ENCODE measurements at places on chromosomes 1 and 21.

DNA sequence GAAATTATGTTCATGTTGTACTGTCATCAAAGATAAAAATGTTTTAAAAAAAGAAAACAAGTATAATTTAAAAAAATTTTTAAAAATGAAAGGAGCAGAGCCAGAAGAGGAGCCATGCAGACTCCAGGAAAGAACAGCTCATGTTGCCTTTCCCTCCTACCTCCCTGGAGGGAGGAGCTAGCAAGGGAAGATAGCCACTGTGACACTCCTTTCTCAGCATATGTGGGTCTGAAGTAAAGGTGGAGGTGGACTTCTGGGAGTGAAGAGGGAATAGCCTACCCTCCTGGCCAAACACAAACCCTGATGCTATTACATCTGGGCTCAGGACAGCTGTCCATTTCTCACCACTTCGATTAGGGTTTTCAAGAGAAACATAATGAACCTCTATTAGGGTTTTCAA lies 54.2 kb downstream of the SLC2A1 start:
- H3K27me3 ChIP-seq = no peaks in the 10 kb centered on the region
- no peak overlapping the region for H3K4me3 ChIP-seq
- H3K36me3 ChIP-seq = no peaks in the 10 kb centered on the region
- no peaks in the 10 kb centered on the region for H3K4me1 ChIP-seq
- no peak for DNase-seq

GRCh38 chr21:43757601-43758000 lies 18.5 kb downstream of the CSTB start:
- H3K4me3 ChIP-seq = no peak overlapping the region
- DNase-seq = no peak
- H3K36me3 ChIP-seq = peaks cover 26% of the 10 kb centered on the region
- H3K4me1 ChIP-seq = no peaks in the 10 kb centered on the region
- no peak overlapping the region for H3K27ac ChIP-seq

- H3K4me3 ChIP-seq = no peak overlapping the region
- no peak for DNase-seq
- H3K4me1 ChIP-seq = no peaks in the 10 kb centered on the region
- H3K27ac ChIP-seq = no peak overlapping the region
Observed at GRCh38 chr1:84467298-84467697, 11.8 kb upstream of the RPF1 start.

DNA sequence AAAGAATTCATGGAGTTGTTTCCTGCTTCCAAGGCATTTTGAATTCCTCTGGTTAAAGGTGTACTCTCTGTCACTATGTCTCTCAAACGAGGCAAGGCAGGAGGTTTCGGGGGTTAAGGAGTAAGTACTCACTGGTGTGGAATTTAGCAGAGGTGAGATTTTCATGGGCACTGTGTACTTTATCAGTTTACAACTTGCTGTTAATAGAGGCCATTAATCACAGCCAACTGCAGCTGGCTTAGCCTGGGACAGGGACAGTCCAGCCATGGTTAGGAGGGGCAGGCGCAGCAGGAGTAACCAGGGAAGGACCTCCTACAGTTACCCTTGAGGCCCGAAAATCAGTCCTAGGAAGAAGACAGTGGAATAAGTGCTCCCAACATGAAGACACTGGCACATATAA lies 18.1 kb upstream of the TMEM9 start:
- H3K27me3 ChIP-seq = no peaks in the 10 kb centered on the region
- DNase-seq = no peak
- H3K27ac ChIP-seq = no peak overlapping the region
- H3K36me3 ChIP-seq = no peaks in the 10 kb centered on the region

- no peak overlapping the region for H3K27ac ChIP-seq
- no peak for DNase-seq
- H3K27me3 ChIP-seq = no peaks in the 10 kb centered on the region
- H3K4me3 ChIP-seq = no peak overlapping the region
- H3K36me3 ChIP-seq = no peaks in the 10 kb centered on the region
Observed at GRCh38 chr1:56147034-56147433, 432.3 kb downstream of the PLPP3 start.

GRCh38 chr1:210440081-210440480 lies 111.4 kb downstream of the HHAT start:
- H3K27me3 ChIP-seq = no peaks in the 10 kb centered on the region
- H3K4me1 ChIP-seq = no peaks in the 10 kb centered on the region
- H3K27ac ChIP-seq = no peak overlapping the region
- H3K4me3 ChIP-seq = no peak overlapping the region

Measured in colonic mucosa (tissue), 4 donors.